ENCODE measurements at places on chromosomes 6 and 20.

GRCh38 chr6:72649032-72649984 is 27.4 kb downstream of the KCNQ5 start:
- no peak for DNase-seq

- DNase-seq = no peak
These were observed 680.4 kb upstream of the MAP3K7 start for GRCh38 chr6:91267246-91267645.

- DNase-seq = no peak
These were observed 461.9 kb downstream of the GJA1 start for GRCh38 chr6:121897337-121897760.

- DNase-seq = peak; percentile 14
These were observed 236.0 kb downstream of the ADGRG6 start for GRCh38 chr6:142537612-142538478.

GRCh38 chr20:46551522-46552381 is 1.3 kb upstream of the OCSTAMP start:
- DNase-seq = no peak

DNA sequence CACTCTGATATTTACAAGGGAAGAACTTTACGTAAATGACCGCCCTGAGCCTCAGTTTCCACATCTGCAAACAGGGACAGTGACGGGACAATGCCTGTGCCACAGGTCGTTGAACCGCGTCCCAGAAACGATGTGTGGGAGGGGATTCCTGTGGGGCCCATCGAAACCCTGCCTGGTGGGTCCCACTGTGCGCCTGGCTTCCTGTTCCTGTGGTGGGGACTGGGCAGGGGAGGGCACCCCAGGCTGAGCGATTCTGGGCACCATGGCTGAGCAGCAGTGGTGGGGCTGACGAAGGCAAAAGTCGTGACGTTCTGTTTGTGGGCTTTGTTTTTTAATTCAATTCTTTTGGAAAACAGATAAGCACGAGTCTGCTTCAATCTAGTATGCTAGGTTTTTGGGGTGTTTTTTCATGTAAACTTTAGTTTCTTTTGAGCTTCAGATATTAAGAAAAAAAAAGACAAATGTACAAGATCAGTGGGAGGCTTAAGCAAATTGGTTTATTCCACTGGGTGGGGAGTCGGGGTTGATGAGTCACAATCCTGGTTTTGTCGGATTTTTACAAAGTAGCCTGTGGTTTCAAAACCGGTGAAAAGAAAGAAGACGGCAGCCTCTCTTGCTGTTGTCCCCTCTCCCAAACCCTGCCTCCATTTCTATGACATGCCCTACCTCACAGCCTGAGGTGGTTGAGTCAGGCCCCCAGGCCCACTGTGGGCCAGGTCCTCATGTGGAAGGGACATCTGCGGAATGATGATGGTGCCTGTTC is 40.4 kb downstream of the GNAS-AS1 start:
- no peak for DNase-seq

DNA sequence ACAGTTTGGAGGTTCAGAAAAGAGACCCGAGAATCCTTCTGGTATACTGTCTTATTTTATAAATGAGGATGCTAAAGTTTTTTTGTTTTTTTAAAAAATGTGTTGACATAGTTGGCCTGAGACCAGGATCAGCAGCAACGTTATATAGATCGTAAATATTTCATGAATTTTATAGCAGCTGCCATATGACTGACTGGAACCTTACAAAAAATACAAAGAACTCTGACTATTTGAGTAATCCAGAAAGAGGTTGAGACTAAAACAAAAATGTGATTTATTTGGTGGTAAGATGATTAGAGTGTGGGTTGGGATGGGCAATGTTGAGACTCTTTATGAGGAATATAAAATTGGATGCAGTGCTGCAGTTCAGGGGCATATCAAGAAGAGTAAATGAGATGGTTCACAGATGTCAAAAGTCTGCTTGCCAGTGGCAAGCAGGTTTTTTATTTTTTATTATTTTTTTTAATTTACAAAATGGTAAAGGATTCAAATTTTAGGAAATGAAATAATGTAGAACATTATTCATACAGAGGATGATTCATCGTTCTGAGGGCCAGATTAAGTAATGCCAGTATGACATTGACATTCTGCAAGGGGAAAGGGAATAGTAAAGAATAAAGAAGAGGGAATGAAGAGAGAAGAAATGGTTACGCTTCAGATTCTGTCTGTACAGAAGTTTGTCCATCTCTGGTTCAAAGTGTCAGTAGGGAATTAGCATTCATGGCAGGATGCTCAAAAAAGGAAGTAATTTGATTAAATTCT is 58.5 kb downstream of the SCAF8 start:
- DNase-seq = no peak

DNA sequence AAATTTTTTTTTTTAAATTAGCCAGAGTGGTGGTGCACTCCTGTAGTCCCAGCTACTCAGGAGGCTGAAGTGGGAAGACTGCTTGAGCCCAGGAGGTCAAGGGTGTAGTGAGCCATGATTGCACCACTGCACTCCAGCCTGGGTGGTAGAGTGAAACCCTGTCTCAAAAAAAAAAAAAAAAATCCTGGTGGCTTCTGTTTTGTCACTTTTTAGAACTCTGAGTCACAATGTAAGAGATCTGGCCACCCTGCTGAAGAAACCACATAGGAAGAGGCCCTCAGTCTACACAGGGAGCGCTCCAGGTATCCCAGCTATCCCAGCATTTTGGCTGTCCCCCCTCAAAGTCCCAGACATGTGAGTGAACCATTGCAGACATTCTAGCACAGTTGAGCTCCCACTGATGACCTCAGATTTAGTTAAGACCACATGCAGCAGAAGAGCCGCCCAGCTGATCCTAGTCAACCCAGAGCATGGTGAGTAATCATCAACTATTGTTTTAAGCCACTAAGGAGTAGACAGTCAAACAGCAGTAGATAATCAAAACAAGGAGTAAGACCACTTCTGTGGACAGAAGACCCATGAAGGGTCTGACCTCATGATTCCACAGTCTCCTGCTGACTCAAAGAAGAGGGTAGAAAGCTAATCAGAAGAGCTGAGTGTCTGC is 12.7 kb upstream of the ARFGEF2 start:
- DNase-seq = no peak

- no peak for DNase-seq
These were observed 516.9 kb downstream of the TFAP2B start for GRCh38 chr6:51335543-51335942.

DNA sequence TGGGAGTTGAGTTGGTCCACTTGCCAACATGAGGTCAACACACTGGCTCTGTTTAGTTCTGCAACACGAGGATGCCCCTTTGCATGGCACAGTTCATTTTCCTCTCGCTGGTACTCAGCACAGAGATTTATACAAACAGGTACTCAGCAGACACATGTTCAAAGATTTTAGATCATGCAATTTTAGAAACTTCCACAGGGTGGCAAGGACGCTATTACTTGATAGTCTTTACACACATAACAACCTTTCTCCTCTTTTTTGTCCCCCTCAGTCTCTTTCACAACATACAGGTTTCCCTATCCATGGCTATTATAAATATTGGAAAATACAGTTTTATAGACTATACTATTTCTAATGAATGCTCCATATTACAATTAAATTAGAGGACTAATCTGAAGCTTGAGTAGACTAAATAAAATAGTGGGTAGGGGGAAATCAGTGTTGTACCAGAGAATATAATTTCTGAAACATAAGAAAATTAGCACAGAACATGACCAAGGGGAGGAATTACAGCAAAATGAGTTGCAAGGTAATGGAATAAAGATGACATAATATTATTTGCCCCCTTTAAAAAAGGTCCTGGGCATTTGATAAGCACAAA is 331.8 kb upstream of the BTBD3 start:
- peak; percentile 4 for DNase-seq

DNA sequence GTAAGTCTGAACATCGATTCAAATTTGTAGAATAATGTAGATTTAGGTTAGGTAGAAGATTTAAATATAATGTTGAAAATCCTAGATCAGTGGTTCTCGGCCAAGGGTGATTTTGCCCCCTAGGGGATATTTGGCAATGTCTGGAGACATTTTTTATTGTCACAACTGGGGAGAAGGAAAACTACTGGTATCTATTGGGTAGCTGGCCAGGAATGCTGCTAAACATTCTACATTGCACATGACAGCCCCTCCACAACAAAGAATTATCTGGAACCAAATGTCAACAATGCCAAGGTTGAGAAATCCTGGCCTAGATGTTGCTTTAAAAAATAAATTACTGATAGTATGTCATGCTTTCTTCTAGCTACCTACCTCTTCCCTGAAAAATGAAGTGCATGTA is 76.1 kb downstream of the HIVEP2 start:
- DNase-seq = no peak

- DNase-seq = no peak
These were observed 92.2 kb upstream of the RSPO3 start for GRCh38 chr6:127026247-127026646.

GRCh38 chr6:86192123-86192522 is 549.4 kb upstream of the SYNCRIP start:
- DNase-seq = no peak

- DNase-seq = no peak
These were observed 8.3 kb upstream of the TIAM2 start for GRCh38 chr6:154986787-154987235.

DNA sequence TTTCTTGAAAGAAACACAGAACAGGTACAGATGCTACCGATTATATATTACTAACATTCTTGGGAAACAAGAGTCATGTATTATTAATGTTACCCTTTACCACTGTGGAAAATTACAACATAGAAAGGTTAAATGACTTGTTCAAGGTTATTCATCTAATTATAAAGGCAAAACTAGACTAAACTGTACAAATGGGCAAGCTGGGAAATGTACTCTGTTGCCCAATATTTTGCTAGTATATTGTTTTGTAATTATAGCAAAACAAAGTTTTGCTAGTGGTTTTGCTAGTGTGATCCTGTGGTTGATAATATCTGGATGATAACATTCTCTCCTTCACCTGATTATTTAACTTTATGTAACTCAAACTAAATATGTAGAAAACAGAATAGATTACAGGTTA is 96.5 kb downstream of the TINAG start:
- no peak for DNase-seq

DNA sequence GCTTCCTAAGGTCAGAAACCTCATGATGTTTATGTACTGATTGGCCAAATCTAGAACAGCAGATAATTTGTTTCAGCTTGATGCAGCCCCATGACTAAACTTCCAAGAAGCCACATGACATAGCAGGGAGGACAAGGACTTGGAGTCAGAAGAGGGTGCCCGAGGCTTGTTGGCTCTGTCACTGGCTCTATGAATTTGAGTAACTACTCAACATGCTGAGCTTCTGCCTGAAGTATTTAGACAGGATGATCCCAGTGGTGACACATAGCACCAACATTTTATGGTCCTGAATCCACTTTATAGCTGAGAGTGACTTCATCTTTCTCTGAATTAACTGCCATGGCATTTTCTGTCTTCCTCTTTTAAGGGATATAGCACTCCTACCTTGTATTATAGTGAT is 13.5 kb upstream of the TBX18 start:
- DNase-seq = no peak

GRCh38 chr20:2101057-2101864 is at the start of gene STK35:
Gene STK35, plus strand, starts transcription at chr20:2101827. Its CDS starts 55 bp downstream, at chr20:2101882.
- peak; percentile 43 for DNase-seq

DNA sequence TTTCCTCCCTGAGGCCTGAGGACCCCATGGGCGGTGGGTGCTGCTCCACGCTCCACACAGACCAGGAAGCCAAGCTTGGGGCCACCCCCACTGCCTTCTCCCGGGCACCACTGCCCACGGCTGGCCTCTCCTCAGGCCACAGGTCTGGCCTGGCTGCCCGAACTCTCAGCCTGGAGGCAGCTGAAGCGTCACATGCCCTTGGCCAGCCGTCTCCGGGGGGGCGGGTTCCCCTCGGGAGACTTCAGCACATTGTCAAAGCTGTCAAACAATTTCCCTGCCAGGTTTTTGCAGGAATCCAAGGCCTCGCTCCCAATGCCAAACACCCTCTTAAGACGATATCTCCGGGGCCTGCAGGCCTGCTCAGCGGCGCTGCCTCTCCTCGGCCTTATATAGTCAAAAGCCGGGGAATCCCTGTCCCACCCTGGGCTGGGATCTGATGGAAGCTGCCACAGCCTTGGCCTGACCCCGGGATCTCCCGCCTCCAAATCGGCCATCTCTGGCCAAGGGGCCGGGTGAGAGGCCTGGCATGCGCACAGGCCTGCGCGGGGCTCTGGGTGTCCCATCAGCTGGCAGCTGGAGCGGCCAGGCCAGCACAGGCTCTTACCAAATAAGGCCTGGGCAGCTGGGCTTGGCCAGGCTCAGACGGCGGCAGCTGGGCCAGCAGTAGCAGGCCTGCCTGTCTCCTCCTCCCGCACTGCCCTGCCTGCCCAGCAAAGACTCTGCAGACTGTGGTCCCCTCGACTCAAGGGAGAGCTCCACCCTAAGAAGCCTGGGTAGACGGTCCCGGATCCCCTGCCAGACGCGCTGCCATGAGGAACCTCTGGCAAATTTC is 49.7 kb downstream of the RBM38 start:
- no peak for DNase-seq

DNA sequence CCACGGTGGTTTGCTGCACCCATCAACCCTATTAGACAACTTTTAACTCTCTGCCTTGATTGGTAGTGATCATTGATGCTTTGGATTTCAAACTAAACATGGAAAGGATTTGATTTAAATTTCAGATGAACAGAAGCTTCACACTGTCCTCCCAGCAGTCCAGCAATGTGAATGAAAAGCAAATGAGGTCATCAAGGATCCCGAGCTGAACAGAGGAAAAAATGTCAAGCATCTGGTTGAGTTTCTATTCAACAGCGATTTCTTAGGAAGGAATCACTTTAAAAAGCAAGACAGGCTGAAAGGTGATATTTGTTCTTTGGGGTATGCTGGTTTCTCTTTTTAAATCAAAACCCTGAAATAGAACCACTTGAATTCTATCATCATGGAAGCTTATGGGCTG is 10.6 kb upstream of the SAMD3 start:
- no peak for DNase-seq

GRCh38 chr6:117906958-117907600 is at the start of gene SLC35F1:
Gene SLC35F1, plus strand, starts transcription at chr6:117907264.
- peak; percentile 4 for DNase-seq

GRCh38 chr6:101703311-101703710 is 309.8 kb downstream of the GRIK2 start:
- DNase-seq = no peak

- no peak for DNase-seq
These were observed 7.1 kb downstream of the L3MBTL1 start for GRCh38 chr20:43514648-43514999.

DNA sequence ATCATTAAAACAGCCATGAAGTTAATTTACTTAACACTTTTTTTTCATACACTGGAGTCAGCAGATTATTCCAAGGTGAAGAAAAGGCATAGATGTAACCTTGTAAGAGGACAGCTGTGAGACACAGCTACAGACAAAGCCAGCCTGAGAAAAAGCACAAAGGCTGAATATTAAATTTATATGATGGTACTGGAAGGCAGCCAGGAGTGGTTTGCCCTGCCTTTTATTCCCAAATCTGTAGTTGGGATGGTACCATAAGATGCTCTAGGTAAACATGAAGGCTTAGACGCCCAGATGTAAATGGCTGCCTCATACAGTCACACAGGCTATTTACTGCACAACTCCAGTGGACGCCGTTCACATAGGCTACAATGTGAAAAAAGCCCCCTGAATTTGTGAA is 42.1 kb upstream of the LOC128125822 start:
- no peak for DNase-seq

Data from NCI-H1694 treated with DMSO at 0.1 percent for 48 hours (cell line).